ENCODE measurements at places on chromosomes 5 and 9.

GRCh38 chr5:3149899-3150298, 398.4 kb upstream of the IRX2 start:
- DNase-seq: no peak

DNA sequence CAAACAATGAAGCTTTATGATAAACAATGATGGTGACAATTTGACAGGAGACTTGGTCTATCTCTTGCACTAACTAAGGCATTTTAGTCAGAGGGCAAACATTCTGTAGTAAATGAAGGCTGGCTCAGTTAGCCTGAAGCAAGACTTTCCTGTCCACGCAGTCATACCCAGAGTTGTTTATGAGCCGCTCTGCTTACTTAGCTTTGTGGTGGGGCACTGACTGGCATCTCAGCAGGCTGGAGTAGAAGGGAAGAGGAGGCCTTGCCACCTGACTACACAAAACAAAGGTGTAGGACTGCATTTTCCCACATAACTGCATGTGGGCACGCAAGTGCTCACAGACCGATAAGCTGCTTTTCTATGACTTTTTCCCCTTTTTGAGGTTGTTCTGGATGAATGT, 133.7 kb upstream of the EPB41L4A start:
- no peak for DNase-seq

- DNase-seq: peak; percentile 51
These were observed 98.3 kb downstream of the UGCG start for GRCh38 chr9:111994831-111995458.

DNA sequence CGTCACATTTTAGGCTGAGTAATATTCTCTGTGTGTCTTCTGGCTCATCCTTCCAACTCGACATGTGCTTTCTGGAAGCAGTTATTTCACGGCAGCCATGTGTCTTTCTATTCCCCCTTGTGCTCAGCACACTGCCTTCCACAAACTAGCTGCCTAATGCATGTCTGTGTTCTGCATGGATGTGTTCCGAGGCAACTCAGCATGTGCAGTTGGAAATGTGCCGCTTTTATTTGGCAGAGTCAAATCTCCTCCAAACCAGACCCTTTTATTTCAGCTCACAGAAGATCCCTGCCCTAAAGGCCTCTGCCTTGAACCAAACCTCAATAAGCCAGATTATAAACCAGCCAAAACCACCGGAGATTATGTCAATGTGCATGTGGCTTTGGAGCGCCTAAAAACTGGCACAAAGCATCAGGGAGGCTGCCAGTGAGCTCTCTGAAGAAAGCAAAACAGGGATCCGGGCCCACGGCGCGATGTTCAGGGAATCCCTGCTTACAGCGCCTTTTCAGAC, 360.2 kb downstream of the DEPDC1B start:
- DNase-seq: no peak

GRCh38 chr9:114283551-114284111, 39.3 kb upstream of the ORM1 start:
- no peak for DNase-seq

DNA sequence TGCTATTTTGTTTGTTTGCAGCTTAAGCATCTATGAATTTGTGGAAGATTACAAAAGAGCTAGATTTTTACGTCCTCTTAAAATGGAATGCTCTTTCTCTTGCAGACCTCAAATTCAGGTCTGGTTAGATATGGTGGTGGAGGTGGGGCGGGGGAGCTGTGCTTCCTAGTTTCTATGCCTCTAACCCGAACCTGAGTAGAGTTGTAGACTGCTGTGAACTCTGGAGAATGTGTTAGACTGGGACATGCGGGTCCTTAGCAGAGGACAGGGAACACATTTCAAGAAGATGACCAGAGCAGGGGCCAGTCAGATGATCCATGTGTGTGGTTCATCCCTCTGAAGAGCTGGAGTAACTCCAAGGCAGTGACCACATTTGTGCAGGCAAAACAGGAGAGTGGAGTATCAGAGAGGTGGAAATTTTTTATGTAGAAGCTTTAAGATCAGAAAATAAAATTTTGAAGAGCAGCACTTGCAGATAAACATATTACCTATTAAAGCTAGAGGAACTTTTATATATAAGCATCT, 154.9 kb downstream of the FAM174A start:
- peak; percentile 45 for DNase-seq

GRCh38 chr5:163727028-163727427, 221.6 kb downstream of the MAT2B start:
- no peak for DNase-seq

DNA sequence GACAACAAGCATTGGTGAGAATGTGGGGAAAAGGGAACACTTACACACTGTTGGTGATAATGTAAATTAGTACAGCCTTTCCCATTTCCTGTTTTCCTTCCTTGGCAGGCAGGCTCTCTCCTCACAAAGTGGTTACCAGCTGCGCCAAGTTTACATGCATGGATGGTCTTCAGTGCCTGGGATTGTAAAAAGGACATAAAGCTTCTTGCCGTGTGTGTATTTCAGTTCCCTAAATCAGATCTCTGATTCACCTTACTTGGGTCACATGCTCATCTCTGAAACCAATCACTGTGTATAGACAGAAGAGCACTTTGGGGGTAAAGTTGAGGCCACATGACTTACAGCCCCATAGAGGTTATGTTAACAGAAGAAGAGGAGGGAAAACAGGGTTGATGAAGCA, 92.8 kb downstream of the CAVIN4 start:
- no peak for DNase-seq

DNA sequence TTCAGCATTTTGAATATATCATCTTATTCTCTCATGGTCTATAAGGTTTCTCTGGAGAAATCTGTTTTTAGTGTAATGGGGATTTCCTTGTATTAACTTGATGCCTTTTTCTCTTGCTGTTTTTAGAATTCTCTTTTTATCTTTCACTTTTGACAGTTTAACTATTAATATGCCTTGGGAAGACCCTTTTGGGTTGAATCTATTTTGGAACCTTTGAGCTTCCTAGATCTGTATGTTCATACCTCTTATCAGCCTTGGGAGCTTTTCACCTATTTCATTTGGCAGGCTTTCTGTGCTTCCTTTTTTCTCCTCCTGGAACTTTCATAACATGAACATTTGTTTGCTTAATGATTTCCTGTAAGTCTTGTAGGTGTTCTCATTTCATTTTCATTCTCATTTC, 22.2 kb downstream of the RCL1 start:
- no peak for DNase-seq

GRCh38 chr5:79349047-79349446, 113.1 kb downstream of the JMY start:
- no peak for DNase-seq

DNA sequence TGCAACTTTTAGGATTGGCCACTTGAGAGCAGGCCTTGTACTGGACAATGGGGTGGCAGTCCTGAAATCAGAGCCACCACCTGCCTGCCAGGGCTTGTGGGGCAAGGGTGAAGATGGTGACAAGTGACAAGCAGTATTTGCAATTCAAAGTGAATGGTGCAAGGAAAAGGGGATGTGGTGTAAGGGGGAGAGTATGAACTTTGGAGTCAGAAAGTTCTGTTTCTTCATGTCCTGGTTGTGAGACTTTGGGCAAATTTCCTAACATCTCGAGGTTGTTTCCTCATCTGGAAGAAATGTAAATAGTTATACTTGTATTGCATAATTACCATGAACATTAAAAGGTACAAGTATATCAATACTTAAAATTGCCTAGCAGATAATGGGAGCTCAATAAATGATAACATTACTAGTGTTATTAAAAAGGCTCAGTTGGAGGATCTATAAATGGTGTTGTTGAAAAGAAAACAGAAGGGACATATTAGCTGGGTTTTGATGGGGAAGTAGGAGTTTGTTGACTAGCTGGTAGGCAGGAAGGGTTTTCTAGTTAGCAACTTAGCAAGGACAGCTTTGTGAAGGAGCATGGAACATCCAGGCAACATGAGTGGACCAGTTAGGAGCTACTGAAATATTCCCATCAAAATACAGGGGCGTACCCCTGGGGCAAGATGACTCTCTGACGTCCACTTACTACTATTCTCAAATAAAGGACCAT, 21.3 kb upstream of the MEGF9 start:
- peak; percentile 81 for DNase-seq

DNA sequence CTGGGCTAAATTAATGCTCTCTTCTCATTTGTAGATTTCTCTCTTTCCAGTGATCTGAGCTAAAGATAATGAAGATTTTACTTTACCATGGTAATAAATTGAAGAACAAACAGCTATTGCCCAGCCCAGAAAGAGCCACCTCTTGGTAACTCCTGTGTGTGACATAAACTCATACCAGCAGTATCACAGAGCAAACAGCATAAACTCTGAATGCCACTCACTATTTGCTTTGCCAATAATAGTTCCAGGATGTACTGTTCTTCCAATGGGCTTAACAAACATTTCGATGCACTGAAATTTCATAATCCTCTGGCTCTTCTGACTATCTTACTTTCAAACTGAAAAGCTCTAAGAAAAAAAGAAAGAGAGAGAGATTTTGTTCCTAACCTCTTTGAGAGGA, 69.8 kb upstream of the RASEF start:
- no peak for DNase-seq

DNA sequence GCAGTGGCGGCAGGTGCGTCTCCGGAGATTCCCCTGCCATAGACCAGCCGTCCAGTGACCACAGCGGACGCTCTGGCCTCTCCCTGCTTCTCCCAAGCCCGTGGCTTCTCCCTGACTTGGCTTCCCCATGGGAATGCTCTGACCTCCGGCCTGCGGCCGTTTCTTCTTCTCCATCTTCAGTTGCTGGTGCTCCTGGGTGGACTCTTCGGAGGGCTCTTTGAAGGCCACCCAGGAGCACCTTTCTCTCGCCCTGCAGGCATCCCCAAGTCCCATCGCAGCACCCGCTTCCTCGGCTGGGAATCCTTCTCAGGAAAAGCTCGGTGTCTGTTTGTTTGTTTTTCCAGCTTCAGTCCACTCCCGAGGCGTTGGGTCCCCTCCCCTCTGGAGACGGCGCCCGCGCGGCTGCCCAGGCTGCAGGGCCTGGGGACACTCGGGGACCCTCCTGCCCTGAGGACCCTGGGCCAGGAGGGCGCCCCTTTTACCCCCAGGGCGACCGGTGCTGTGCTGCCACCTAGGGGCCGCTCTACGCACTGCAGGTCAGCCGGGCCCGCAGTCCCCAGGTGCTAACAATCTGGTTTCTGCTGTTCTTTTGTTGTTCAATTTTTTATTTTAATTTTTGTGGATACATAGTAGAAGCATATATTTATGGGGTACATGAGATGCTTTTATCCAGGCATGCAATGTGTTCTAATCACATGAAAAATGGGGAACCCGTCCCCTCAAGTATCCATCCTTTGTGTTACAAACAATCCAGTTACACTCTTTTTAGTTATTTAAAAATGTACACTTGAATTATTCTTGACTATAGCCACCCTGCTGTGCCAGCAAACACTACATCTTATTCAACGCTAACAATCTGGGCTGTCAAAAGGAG, 197.9 kb upstream of the ADAMTS16 start:
- DNase-seq: no peak

DNA sequence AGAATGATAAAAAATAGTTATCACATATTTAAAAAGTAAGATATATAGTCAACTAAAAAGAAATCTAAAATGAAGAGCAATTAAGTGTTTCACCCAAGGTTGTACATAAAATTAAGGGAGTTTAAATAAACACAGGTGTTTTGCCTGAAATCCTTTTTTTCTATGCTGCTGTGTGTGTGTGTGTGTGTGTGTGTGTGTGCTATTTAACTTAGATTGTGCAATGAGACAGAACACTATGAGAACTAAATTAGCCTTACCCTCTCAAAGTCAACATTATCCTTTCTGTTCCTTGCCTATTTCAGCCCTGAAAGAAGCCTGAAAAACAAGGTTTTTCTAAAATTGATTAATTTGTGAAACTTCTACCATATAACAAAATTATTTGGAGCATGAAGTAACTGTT, 516.2 kb downstream of the ELAVL2 start:
- no peak for DNase-seq

DNA sequence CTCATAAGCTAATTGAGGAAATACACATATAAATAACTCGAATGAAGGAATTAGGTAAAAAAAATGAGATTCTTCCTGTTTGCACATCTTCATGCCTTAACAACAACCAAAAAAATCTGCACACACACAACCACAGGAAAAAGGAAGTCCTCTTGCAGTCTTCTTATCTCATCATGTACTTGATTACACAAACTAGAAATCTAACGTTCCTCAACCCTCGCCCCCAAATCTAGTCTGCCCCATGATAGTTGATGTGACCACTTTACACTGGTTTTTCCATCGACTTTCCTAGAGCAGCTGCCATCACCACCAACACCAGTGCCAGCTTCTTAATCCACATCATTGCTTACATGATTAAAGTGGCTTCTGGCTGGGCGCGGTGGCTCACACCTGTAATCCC, 31.2 kb upstream of the RNU6ATAC start:
- peak; percentile 6 for DNase-seq

GRCh38 chr9:3980771-3981170, 319.1 kb downstream of the GLIS3 start:
- DNase-seq: peak; percentile 43

- no peak for DNase-seq
These were observed 78.4 kb downstream of the SREK1 start for GRCh38 chr5:66222455-66222854.

DNA sequence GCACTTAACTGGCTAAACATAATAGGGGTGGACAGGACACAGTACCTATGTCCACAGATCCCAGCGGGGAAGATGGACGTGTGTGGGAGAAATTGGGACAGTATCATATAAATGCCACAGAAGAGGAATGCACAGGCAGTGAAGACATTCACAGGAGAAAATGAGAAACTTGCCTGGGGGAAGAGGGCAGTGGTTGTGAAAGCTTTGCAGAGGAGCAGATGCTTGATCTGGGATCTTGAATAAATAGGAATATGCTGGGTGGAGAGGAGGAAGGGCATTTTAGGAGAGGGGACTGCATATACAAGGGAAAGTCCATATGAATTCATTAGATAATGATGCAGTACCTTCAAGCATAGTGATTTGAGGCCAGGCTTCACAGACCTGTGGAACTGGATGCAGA, 13.6 kb downstream of the TMEM268 start:
- DNase-seq: no peak

GRCh38 chr5:124706729-124707361, 39.6 kb downstream of the ZNF608 start:
- peak; percentile 14 for DNase-seq

GRCh38 chr9:27787891-27788290, 214.6 kb upstream of the C9orf72 start:
- DNase-seq: peak; percentile 25

GRCh38 chr5:124582561-124582840, 163.9 kb downstream of the ZNF608 start:
- no peak for DNase-seq

DNA sequence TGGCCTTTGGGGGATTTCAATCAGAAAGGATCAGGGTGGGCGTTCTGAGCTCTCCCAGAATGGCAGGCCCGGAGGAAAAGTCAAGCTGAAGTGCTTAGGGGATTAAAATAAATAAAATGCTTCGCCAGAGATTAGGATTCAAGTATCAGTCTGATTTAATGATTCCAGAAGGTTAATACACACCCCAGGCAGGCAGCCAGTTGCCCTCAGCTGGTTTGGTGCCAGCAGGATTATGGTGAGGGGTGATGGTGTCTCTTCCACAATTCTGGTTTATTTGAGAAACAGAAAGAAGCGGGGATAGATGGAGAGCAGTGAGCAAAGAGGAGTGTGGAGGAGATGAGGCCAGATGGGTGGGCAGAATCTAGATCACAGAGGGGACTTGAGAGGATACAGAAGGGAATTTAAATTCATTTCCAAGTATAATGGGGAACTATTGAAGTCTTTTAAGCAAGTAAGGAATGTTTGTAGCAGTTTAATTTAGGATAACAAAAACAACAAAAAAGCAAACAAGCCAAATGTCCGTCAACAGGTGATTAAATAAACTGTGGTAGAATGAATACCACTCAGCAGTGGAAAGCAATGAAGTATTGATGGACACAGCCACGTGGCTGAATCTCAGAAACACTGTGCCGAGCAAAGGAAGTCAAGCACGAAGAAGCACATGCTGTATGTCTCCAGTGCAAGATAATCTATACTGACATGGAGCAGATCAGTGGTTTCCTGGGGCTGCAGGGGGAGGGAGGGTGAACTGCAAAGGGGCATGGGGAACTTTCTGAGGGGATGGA, 297.7 kb downstream of the MSX2 start:
- DNase-seq: no peak
